ENCODE measurements at places on chromosomes 12 and 14.

- DNase-seq, result no peak
Observed at GRCh38 chr14:51308866-51309265, 68.8 kb downstream of the TMX1 start.

- DNase-seq, result no peak
Observed at GRCh38 chr12:6953442-6954315, 2.5 kb downstream of the PTPN6 start.

DNA sequence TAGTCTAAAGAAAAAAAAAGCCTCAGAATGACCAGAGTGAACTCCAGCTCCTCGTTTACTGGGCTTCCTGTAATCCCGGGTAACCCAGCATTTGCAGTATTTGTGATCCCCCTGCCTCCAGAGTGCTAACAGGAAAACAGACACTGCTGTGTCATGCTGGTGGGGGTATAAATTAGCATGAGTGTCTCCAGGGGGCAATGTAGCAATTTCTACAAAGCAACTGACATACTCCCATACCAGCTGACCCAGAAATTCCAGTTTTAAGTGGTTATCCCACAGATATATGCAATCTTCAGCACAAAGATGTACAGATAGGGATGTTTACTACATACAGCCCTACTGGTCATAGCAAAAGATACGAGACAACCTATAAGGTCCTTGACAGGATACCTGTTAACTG lies 18.8 kb downstream of the TTC7B start:
- no peak for DNase-seq

- no peak for DNase-seq
Observed at GRCh38 chr12:12599750-12600643, 11.7 kb upstream of the CREBL2 start.

GRCh38 chr12:126617312-126617711 lies 1552.1 kb downstream of the AACS start:
- DNase-seq, result peak; percentile 61

- DNase-seq, result no peak
Observed at GRCh38 chr12:115794659-115795081, 482.8 kb downstream of the MED13L start.

GRCh38 chr12:55428331-55429243 lies 2.5 kb downstream of the OR6C76 start:
- no peak for DNase-seq

GRCh38 chr14:54796961-54797360 lies 105.7 kb downstream of the GCH1 start:
- no peak for DNase-seq

GRCh38 chr12:26399381-26399780 lies 204.0 kb downstream of the SSPN start:
- no peak for DNase-seq

DNA sequence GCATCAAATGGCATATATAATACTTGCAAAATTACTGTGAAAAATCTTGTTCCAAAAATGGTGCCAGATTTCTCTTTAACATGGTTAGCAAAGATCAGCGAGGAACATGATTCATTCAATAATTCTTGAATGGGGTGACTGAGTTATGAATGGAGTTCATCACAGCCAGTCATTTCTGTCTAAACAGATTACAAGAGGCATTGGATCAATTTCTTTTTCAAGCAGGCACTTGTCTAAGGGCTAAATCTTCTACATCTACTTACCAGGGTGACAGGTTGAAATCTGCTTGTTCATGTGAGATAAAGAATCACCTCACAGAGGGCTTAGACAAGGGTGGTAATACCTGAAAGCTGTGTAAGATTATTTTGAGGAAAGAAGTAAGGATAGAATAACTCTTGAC lies 247.7 kb downstream of the ATP23 start:
- no peak for DNase-seq

GRCh38 chr12:119715268-119715620 lies 47.3 kb downstream of the PRKAB1 start:
- no peak for DNase-seq

GRCh38 chr14:32438517-32438916 lies 109.4 kb downstream of the AKAP6 start:
- no peak for DNase-seq

DNA sequence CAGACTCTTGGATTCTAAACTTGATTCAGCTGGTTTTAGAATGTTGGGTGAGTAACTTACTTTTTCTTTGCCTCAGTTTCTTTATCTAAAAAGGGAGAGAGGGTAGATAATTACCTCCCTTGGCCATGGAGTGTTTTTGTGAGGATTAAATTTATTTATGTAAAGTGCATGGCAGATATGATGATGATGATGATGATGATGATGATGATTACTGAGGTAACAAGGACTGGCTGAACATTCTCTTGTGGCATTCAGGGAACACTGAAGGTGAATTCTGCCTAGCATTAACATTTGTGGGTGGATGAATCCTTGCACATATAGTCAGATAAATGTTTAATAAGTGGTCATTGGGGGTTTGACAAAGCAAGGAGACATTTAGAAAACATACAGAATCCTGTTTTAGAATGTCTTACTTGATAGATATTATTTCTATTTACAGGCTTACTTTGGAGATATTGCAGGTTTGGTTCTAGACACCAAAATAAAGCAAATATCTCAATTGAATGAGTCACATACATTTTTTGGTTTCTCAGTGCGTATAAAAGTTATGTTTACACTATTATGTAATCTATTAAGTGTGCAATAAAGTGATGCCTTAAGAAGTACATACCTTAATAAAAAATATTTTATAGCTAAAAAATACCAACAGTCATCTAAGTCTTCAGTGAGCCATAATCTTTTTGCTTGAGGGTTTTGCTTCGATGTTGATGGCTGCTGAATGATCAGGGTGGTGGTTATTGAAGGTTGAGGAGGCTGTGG lies 123.2 kb downstream of the SNAPC1 start:
- DNase-seq, result no peak

DNA sequence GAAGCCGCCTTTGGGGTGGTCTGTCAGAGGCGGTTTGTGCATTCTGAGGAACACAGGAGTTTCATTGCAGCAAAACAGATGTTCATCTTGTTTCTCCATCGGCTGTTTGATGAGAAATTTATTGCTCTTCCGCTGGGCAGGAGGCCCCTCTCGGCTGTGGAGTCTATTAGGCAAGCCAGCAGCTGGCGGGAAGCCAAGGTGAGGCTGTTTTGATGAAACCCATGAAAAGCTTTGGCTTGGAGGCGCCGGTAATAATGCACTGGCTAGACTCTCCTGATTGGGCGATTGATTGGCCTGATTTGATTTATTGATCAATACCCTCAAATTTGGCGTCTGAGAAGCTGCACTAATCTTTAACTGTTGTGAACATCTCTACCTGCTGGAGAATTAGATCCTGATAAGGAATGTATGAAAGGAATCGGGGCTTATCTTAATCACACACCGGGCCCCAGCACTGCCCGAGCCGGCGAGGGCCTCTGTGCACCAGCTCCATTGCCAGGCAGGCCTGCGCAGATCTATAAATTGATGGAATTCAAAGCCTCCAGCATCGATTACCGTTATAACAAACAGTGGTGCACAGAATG lies 187.7 kb downstream of the PHETA1 start:
- DNase-seq, result no peak

GRCh38 chr14:100750762-100751699 lies 24.3 kb downstream of the DLK1 start:
- peak; percentile 13 for DNase-seq

DNA sequence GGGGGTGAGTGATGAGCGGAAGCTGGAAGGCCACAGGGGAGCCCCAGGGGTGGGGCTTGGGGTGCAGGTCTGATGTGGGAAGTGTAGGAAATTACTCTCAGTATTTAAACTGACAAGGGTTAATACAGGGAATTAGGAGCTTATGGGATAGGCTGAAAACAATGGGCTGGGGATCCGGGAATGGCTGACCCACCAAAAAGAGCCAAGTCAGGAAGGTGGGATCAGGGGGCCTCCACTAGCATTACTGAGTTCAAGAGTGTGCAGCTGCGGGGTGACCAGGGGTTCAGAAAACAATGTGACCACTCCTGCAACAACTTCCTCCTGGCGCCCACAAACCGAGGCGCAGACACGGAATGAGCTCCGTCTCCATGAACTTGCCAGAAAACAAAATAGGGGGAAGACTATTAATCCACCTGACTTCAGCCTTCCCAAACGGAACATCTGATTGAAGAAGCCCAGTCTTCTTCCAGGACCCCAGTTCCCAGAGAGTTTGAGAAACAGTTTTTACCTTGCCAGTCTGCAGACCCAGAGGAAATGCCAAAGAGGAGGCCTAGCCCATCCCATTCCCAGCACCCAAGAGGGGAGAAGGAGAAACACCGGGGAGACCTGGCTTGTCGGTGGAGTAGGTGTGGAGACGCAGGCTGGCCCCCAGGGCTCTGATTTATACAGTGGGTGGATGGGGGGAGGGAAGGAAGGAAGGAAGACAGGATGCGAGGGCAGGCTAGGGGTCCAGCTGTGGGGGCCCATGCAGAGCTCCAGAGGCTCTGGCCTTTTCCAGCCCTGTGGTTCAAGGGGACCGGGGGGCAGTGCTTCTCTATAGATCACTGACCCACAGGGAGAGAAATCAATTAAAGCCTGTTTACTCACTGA lies 16.5 kb upstream of the YY1 start:
- DNase-seq, result no peak

DNA sequence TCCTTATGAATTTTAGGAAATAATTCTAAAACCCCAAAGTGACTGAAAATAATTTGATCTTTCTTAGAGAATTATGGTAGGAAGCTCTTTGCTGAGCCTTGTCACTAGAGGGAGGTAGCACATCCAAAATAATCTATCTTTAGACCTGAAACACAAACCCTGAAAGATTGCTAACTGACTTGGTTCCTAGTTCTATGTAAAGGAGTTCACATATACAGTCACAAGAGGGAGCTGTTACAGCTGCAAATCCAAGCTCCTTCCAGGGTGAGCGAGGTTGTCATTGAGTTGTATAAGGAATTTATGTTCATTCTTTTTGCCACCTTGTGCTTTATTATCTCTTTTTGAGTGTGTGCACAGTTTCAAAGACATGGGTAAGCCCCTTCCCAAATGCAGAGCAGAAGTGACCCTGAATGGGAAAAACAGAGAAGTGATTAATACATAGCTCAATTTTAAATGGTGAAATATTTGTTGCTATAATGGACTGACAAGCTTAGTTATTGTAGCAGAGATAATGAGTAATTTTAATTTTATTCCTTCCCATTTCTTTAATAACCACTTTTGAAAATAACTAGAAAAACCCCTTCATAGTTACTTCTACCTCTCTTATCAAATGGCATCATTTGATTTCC lies 387.9 kb downstream of the DAD1 start:
- no peak for DNase-seq

DNA sequence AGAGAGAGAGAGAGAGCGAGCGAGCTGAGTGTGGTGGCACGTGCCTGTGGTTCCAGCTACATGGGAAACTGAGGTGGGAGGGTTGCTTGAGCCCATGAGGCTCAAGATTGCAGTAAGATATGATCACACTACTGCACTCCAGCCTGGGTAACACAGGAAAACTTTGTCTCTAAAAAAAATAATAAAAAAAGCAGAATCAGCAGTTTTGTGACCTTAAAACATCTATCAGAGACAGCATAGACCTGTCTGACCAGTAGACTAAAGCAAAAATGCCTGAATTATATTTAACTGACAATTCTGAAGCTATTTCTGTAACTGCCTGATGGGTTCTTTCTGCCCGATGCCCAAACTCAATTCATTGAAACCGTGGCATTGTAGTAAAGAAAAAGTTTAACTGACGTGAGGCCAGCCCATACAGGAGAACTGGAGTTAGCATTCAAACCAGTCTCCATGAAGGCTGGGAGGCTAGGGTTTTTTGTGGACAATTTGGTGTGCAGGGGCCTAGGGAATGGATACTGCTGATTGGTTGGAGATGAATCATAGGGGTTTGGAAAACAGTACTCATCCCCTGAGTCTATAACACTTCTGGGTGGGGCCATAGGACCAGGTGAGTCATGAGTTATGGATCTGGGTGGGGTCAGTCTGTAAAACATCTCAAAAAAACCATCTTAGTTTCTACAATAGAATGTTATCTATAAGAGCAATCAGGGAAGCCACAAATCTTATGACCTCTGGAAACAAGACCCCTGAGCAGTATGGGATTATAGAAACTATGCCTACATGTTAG lies 8.0 kb upstream of the RASSF8 start:
- DNase-seq, result no peak

GRCh38 chr12:27034607-27035293 lies 12.4 kb downstream of the MED21 start:
- DNase-seq, result no peak

DNA sequence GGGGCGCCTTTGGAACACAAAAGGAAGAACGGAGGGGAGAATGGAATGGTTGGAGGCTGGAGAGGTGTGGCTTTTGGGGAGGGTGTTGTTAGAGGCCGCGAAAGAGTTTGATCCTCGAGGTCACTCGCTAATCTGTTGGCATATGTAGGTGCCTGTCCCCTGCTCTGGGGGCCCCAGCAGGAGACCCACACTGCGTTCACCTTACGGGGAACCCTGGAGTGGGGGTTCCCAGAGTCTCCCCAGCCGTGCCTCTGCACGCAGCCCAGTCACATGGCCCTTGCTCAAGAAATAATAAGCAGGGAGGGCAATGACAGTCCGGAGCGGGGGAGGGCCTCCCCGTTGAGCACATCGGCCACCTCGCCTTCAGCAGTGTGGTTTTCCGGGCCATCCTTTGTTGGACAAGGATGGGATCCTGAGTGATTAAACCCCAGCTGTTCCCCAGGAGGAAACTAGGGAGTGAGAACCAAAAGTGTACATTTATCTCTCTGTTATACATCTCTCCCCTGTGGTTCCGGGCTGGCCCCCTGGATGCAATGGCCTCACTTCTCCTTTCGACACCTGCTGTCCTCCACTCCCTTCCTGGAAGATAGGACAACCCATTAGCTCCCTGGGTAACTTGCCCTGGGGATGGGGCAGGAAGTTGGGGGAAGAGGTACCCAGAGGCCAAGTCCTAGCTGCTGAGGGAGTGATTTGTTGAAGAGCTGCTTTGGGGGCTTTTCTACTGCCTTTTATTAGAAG lies 1.3 kb downstream of the PLEKHG3 start:
- DNase-seq, result no peak

DNA sequence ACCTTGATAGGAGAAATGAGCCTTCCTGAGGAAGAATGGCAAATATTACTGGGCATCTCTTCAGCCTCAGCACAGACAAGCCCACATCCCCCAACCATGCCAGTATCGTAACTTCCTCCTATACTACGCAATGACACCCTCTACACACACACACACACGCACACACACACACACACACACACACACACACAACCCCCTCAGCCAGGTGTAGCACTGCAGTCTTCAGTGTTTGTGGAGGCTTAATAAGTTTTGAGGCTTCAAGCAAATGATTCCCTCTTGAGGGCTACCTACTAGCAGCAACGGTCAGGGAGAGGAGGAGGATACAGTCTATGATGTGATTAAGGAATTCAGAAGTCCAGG lies 1.6 kb downstream of the DGKA start:
- DNase-seq, result no peak

GRCh38 chr12:124413401-124413800 lies 118.5 kb downstream of the RFLNA start:
- DNase-seq, result no peak

- DNase-seq, result no peak
Observed at GRCh38 chr14:21647380-21647779, 6.3 kb upstream of the OR4E2 start.

GRCh38 chr12:40045656-40046055 lies 60.2 kb downstream of the SLC2A13 start:
- DNase-seq, result no peak

Data from H9 (cell line).